ENCODE measurements at places on chromosomes 2 and 18.

GRCh38 chr2:136049011-136049742, 63.8 kb upstream of the DARS1 start:
- no peak for DNase-seq

- no peak for DNase-seq
Observed at GRCh38 chr2:35714883-35715282, 640.7 kb upstream of the CRIM1 start.

- DNase-seq = no peak
Observed at GRCh38 chr18:22349966-22350365, 67.7 kb downstream of the CTAGE1 start.

DNA sequence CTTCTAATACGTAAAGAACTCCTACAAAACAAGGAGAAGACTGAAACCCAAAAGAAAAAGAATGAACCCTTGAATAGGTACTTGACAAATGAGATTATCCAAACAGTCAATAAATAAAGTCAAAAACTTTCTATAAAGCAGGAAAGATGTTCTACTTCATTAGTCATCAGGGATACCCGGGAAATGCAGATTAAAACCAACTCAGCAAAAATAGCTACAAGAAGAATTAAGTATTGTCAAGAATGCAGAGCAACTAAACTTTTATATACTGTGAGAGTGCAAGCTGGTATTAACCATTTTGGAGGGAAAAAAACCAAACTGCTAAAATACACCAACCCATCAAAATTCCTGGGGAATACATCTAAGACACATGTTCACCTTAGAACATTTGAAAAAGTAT, 10.4 kb downstream of the TXNL1 start:
- DNase-seq = no peak

- DNase-seq = no peak
Observed at GRCh38 chr2:227856697-227857096, 14.7 kb upstream of the DAW1 start.

GRCh38 chr2:2291500-2292260, 39.4 kb downstream of the MYT1L start:
- no peak for DNase-seq

GRCh38 chr2:226126104-226126503, 673.5 kb downstream of the IRS1 start:
- DNase-seq = no peak

- no peak for DNase-seq
Observed at GRCh38 chr2:98935111-98935770, 784 bp downstream of the CRACDL start.

- DNase-seq = no peak
Observed at GRCh38 chr2:65030476-65031332, 25.5 kb upstream of the CEP68 start.

GRCh38 chr2:214104219-214104618, 306.6 kb upstream of the VWC2L start:
- DNase-seq = no peak

- DNase-seq = no peak
Observed at GRCh38 chr2:84880645-84881521, at the start of gene TRABD2A. TRABD2A (minus strand) TSS chr2:84881084; CDS start chr2:84881039, 45 bp downstream.

DNA sequence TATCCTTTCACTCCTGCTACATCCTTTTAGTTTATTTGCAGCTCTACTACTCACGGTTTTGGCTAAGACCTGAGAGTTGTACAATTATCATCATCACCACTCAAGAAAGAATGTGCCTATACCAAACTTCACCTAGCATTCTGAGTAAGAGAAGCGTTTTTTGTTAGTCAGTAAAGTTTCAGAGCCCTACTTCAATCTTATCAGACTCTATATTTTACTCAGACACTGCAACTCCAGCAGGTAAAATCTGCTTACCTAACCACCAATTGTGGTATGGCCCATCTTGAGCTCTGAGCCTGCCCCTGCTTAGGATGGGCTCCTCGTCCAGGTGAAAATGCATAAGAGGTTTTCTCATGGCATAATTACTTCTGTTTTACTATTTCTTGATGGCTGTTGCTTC, 37.1 kb downstream of the ICOS start:
- no peak for DNase-seq

GRCh38 chr2:214995926-214996670, 142.3 kb downstream of the ABCA12 start:
- DNase-seq = no peak

- DNase-seq = no peak
Observed at GRCh38 chr18:21831413-21831831, 90.8 kb downstream of the MIB1 start.

DNA sequence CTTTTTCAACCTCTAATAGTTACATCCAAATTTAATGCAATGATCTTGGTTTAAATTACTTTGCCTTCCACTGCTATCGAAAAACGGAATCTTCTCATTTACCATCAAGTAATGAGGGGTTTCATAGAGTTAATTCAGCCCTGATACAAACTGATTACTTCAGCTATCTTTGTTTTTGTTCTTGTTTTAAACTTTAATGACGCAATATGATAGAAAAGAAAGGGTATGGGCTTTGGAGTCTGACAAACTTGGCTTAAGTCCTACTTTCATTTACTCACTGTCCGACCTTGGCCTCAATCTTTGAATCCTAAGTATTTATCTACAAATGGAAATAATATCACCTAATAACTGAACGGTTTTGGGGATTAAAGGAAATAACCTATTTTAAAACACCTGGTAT, 16.1 kb downstream of the ADAM17 start:
- DNase-seq = no peak

DNA sequence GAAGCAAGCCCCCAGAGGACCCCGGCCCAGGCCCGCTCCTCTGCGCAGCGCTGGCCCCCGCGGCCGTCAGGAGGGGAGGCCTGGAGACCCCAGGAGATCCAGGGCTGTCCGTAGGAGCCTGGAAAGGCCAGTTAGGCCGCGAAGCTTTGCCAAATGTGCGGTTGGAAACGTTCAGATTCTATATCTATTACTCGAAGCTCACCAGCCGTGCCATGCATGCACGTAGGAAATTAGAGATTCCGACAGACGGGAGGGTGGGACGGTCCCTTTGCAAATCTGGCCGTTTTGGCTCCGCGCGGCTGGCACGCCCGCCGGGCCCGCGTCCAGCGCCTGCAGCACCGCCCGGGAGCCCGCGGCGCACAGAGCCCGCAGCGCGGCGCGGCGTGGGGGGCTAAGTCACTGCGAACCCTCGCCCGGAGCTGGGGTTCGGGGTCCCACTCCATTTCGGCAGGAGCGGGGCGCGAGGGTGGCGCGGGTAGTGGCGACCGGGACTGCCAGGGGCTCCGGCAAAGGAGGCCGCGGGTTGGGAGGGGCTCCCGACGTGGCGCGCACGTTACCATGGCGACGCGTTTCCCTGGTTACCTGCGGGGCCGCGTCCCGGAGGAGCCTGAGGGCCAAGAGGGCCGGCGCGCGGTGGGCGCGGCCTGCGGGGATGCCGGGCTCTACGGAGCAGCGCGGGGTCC, 488.6 kb upstream of the SMIM21 start:
- no peak for DNase-seq

GRCh38 chr2:165897726-165898125, 55.9 kb downstream of the TTC21B start:
- DNase-seq = no peak

- DNase-seq = no peak
Observed at GRCh38 chr18:58417752-58418151, 211.1 kb downstream of the ALPK2 start.

GRCh38 chr2:234593636-234594035, 96.8 kb upstream of the ARL4C start:
- no peak for DNase-seq

GRCh38 chr2:26245810-26246209, 1.1 kb downstream of the HADHB start:
- no peak for DNase-seq

- no peak for DNase-seq
Observed at GRCh38 chr2:23803965-23804542, 122.9 kb downstream of the ATAD2B start.

DNA sequence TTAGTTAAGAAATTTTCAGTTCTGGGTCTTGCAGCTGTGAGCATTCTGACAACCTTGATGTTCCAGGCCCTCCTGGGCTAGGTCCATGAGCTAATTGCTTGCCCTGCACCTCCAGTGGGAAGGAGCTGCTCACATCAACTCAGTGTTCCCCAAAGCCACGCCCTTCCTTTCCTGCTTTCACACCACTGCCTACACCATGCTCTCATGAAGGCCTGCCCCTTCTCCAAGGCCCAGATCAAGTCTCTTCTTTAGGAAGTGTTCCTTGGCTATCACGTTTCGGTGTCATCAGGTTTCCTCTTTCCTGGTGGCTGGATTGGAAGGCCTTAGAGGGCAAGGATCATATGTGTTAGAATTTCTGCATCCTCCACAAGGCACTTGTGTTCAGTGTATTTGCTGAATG, 18.8 kb downstream of the TMEM127 start:
- DNase-seq = no peak

DNA sequence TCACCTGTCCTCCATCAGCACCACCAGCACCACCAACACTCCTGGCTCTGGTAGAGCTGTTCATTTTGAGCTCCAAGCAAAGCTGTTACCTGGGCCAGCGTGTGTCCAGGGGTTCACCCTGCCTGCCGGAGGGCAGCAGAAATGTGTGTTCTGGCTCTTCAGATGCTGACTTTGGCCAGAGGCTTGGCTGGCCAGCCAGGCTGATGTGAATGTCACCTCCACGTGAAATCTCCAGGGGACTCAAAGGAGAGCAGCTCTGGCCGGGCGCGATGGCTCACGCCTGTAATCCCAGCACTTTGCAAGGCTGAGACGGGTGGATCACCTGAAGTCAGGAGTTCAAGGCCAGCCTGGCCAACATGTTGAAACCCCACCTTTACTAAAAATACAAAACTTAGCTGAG, 33.5 kb downstream of the CIB4 start:
- no peak for DNase-seq
